CD4-positive, alpha-beta T cell treated with Interleukin-17A for 1 hour (primary cell): ENCODE measurements at places on chromosomes 16 and 17.

- DNase-seq = no peak
Observed at GRCh38 chr16:51237861-51238378, 86.8 kb upstream of the SALL1 start.

- no peak for DNase-seq
Observed at GRCh38 chr16:72824761-72825160, 223.2 kb downstream of the ZFHX3 start.

GRCh38 chr16:6122401-6122800, 1024.8 kb upstream of the EEF2KMT start:
- no peak for DNase-seq

DNA sequence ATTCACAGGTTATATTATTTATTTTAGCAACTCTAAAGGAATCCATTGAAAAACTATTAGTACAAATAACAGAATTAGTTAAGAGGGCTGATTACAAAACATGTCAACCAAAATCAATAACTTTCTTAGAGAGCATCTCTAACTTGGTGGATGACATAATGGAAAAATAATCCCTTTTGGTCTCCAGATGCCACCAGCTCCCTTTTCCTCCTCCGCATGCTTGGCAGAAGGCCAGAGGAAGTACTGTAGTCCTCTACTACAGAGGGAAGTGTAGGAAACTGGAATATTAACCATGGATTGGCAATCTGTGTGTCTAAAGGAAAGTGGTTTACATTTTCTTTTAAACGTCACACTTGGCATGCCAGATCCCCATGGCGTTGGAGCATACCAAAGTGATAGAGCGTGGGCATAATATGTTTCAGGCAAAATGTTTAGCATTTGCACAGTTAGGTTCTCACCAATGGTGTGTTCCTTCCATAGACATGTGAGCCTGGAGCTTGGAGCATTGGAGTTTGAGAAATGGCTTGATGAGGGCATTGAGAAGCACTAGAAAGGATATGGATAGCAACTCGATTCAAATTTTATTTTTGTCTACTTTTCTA, 106.3 kb downstream of the PRKCB start:
- DNase-seq = no peak

- no peak for DNase-seq
Observed at GRCh38 chr17:79983456-79983855, 52.2 kb downstream of the TBC1D16 start.

GRCh38 chr16:84109598-84110335, 7.0 kb downstream of the MBTPS1 start:
- no peak for DNase-seq

DNA sequence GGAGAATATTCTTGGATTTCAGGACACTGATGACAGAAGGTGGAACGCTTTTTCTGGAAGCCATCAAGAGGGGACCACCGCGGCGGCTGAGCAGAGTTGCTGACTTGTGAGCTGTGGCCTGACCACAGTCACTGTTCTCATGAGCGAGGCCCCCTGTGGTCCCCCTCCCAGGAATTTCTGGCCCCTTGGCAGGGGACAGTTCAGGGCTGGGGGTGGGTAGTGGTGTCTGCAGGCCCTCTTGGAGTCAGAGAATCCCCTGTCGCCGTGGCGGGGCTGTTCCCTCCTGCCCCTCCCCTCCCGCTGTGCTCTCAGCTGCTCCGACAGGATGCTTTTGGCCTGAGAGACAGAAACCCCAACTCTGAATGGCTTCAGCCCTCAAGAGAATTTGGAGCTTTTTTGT, 292.0 kb downstream of the SEC14L1 start:
- no peak for DNase-seq

GRCh38 chr16:88792078-88792550, 7.1 kb upstream of the PIEZO1 start:
- DNase-seq = no peak

- DNase-seq = no peak
Observed at GRCh38 chr17:59671386-59671785, 35.8 kb downstream of the PTRH2 start.

DNA sequence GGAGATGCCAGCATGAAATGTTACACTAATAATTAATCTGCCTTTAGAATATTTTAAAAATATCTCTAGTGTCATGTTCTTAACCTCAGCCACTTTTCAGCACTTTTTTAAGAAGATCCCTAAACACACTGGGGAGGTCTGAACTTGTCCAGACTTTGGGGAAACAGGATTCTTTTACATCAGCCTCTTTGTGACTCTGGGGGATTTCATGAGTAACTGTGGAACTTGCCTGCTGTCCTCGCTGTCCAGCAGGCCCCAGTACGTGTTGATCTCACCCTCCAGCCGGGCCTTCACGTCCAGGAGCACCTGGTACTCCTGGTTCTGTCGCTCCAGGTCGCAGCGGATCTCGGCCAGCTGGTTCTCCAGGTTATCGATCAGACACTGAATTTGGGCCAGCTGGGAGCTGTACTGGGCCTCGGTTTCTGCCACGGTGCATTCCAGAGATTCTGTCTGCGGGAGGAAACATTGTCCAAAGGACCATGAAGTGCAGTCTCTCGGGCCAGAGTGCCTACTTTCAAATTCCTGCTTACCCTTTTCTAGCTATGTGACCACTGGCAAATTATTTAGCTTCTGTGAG, 5.5 kb downstream of the KRT40 start:
- no peak for DNase-seq

DNA sequence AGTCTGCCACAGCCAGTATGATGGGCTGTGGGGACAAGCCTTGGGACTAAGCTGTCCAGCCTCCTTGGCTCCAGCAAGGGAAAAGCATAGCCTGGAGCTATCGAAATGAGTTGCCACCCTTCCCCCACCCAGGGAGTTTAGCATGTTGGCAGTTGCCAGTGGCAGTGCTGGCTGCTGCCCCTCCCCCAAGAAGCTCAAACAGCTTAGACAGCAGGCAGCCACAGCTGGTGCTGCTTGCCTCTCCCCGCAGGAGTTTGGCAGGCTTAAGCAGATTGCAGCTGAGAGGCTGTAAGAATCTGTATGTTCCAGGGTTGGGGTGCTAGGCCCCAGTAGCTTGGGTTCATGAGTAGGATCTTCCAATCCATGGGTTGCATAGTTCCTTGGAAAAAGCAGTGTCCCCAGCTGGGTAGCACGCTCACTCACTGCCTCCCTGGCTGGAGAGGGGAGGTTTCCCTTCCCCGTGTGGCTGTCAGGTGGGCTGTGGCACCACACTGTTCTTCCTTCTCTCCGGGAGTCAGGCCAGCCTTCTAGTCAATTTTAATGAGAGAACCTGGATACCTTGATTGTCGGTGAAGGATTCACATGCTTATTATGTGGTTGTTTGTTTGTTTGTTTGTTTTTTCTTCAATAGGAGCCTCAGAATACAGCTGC, 506.1 kb downstream of the CDH11 start:
- no peak for DNase-seq

- DNase-seq = no peak
Observed at GRCh38 chr17:66980896-66981295, 16.4 kb downstream of the CACNG4 start.

- no peak for DNase-seq
Observed at GRCh38 chr17:75734674-75735294, 13.5 kb downstream of the ITGB4 start.

GRCh38 chr16:15575293-15576049, 67.5 kb downstream of the MARF1 start:
- DNase-seq = no peak

DNA sequence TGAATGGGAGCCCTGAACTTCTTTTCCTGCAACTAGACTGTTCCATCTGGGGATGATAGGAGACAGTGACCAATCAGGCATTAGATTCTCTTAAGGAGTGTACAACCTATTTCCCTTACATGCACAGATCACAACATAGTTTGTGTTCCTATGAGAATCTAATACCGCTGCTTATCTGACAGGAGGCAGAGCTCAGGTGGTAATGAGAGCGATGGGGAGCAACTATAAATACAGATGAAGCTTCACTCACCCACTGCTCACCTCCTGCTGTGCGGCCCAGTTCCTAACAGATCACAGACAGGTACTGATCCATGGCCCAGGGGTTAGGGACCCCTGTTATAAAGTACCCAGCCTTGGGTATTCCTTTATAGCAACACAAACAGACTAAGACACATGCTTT, 17.4 kb upstream of the ADAMTS18 start:
- no peak for DNase-seq

DNA sequence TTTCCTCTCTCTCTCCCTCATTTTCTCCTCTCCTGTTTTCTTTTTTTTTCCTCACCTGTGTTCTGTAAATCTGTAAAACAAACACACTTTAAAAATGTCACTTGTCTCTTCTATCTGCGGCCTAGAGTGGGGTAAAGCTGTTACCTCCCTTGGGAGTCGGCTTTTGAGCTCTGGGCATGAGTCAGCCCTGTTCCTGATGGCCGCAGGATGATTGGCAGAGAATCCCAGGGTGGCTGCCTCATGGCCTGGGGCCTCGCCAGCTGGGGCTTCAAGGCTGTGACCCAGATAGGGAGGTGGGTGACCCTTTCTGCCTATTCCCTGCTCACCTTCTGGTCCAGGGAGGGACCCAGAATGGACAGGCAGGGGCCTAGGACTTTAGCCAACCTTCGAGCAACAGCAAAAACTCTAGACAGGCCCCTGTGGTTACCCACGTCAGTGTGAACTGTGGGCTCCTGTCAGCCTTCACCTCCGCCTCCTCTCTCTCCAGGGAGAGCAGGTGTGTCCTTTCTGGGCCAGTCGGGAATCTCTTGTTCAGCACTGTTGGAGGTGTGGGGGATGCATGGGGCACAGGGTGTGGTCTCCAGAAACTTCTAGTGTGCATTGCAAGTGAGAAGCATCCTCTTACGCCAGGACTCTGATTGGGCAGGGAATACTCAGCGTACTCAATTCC, 87.4 kb downstream of the RAP1GAP2 start:
- DNase-seq = no peak

GRCh38 chr16:57639172-57639887, 10.9 kb downstream of the ADGRG1 start:
- no peak for DNase-seq

DNA sequence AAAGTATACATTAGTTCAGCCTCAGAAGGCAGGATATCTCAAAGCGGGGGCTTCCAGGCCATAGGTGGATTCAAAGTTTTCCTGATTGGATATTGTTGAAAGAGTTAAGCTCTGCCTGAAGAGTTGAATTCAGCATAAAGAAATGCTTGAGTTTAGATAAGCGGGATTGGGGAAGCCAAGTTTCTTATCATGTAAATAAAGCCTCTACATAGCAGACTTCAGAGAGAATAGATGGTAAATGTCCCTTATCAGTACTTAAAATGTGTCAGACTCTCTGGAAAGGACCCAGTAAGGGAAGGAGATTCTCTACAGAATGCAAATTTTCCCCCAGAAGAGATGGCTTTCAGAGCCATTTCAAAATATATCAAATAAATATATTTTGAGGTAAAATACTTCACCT, 423.5 kb downstream of the SHISA9 start:
- DNase-seq = no peak

DNA sequence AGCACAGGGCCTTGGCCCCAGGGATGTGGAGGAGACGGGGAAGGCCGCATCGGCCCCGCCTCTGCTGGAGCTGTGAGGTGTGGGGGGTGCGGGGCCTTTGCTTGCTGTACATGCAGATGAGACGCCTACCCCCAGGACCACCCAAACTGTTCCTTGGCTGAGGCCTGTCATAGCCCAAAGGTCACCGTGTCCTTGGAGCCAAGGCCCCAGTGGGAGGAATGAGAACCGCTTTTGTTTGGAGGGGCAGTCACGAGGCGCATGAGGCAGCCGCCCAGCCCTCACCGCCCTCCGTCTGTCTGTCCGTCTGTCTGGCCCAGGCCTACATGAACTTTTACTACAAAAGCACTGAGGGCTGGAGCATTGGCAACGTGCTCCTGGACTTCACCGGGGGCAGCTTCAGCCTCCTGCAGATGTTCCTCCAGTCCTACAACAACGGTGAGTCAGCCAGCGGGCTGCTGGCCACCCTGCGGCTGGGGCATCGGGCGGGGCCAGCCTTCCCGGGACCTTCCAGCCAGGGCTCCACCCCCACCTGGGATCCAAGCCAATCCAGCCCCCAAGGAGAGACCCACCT, 8.8 kb downstream of the TAX1BP3 start:
- no peak for DNase-seq

GRCh38 chr17:49822829-49823228, 25.0 kb downstream of the TAC4 start:
- no peak for DNase-seq

GRCh38 chr17:28710861-28711722, 596 bp downstream of the PROCA1 start:
- peak; percentile 94 for DNase-seq

GRCh38 chr17:17015230-17015629, 27.0 kb upstream of the MPRIP start:
- no peak for DNase-seq

- no peak for DNase-seq
Observed at GRCh38 chr17:20927308-20927977, 115.4 kb downstream of the USP22 start.

GRCh38 chr17:17134957-17135333, 71.2 kb downstream of the PLD6 start:
- DNase-seq = no peak

- no peak for DNase-seq
Observed at GRCh38 chr16:69880640-69881133, 70.4 kb upstream of the CLEC18A start.

- peak; percentile 22 for DNase-seq
Observed at GRCh38 chr17:71921796-71922195, 199.0 kb upstream of the SOX9 start.

- DNase-seq = peak; percentile 66
Observed at GRCh38 chr17:35373984-35374765, 754 bp upstream of the SLFN11 start.

DNA sequence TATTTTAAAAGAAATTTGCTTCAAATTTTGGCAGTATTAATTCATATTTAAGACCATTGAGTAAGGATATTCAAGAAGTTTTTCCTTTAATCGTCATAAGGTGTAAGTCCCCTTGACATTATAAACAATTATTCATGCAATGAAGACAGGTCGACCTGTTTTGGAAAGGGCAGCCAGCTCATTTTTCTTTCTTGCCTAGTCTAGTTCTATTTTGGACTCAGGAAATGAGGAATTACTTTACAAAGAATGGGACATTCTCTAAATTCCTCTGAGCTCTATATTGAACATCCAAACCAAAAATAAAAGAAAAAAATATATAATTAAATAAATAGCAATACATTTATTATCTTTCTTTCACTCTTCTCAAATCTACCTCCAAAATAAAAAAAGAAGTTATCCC, 595.6 kb upstream of the KIF2B start:
- no peak for DNase-seq
